Stimulated activated CD8-positive, alpha-beta memory T cell treated with anti-CD3 and anti-CD28 coated beads, Interleukin-4, amount 100 ng/mL, for 24 hours (primary cell): ENCODE measurements at places on chromosomes 16 and 17.

DNA sequence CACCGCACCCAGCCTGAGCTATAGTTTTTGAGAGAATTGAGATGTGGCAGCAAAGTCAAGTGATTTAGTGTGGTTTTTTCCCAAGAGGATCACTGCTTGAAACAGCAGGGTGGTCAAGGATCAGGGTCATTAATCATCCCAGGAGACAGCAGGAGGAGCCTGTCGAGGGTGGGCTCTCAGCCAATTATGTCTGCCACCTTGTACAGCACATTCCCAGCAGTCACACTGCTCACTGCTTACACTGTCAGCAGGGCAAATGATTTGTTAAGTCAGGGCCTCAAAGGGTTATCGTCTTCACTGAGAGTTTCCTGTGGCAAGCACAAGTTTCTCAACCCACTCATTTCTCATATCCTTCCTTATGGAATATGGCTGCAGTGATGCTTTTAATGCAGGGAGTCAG is 13.2 kb downstream of the B3GNT9 start:
- DNase-seq = no peak

GRCh38 chr16:73750639-73751038 is 546.0 kb upstream of the PSMD7 start:
- no peak for DNase-seq

GRCh38 chr16:59748531-59748930 is 1014.4 kb upstream of the GOT2 start:
- DNase-seq = no peak

DNA sequence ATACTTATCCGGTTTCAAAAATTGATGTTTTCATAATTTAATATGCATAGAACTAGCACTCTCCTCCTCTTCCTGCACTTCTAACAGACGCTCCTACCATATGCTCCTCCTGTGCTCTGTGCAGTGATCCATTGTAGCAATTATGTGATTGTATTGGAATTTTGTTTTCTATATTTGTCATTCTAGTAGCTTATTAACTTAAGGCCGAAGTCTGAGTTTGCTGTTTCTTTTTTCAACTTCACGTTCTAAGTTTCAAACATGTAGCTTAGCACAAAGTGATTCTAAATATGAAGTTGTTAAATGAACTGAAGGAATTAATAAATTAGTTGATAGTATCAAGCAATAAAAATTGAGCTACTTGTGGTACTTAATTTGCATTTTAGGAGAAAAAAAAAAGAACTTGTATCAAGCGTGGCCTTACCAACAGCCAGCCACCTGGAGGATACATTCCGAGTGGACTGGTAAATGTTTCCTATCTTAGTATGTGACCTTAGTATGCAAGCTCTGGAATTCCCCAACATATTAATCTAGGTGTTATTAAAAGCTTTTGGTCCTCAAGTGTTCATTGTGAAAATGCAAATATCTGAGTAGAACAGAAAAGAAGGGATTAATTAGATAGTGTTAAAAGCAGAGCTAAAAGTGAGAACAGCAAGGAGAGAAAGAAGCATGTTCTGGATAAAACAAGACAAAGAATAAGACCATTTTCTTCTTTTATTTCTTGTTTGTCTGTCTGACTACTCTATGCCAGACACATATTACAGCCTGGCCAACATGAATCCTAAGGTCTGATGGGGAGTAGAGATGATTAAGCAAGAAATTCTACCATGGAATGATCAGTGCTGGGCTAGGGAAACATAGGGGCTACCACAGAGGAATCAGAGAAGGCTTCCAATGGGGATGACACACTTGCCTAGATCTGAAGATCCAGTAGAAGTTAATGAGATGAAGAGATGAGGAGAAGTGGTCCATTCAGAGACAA is 290.4 kb upstream of the MON1B start:
- no peak for DNase-seq

GRCh38 chr16:57592591-57593003 is 35.8 kb upstream of the ADGRG1 start:
- peak; percentile 73 for DNase-seq

GRCh38 chr16:52852978-52853377 is 199.7 kb downstream of the CHD9NB start:
- DNase-seq = no peak

DNA sequence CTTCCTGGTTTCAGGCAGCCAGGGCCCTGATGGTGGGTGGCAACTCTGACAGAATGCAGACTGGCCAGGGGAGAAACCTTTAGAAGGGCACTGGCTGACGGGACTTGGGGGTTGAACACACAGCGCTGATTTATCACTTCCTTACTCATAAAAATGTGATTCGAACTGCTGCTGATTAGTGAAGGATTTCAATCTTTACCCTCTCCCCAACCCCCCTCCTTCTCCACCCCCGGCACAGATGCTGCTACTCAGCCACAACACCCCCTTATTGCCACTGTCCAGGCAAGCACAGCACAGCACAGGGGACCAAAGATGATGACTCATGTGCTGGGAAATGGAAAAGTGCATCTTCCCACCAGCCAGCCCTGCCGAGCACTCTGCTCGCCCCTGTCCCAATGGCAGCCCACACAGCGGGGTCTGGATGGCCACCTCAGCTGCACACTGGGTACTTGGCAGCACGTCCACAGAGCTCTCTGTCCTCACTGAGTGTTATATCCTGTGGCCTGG is 70.1 kb downstream of the SMG6 start:
- no peak for DNase-seq

GRCh38 chr17:19284005-19284959 is 47.1 kb downstream of the EPN2 start:
- no peak for DNase-seq
